GF-D8 (cell line): ENCODE measurements at places on chromosomes 7 and 10.

DNA sequence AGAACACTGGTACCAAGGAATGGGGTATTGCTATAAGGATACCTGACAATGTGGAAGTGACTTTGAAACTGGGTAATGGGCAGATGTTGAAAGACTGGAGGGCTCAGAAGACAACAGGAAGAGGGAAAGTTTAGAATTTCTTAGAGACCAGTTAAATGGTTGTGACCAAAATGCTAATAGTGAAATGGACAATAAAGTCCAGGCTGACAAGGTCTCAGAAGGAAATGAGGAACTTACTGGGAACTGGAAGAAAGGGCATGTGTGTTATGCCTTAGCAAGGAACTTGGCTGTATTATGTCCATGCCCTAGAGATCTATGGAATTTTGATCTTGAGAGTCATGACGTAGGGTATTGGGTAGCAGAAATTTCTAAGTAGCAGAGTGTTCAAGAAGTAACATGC lies 38.0 kb downstream of the FAM149B1 start:
- no peak for DNase-seq

DNA sequence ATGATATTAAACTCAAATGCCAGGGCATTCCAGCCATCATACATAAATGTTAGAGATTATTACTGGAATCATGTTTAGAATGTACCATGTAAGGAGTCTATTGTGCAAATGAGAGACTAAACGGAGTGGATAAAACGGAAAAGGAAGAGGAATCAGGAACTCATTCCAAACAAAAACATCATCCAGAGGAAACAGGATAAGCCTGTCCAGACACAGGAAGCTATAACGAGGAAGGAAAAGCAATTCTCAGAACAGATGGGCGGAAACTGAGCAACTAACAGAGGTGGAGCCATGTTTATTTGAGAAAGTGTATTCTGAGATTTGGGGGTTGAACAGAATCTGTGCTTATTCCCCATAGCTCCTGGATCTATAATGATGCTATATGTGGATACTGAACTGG lies 52.3 kb upstream of the TRIM24 start:
- no peak for DNase-seq

GRCh38 chr10:79472951-79473350 lies 27.5 kb upstream of the ZCCHC24 start:
- DNase-seq: no peak

- DNase-seq: no peak
Measured at GRCh38 chr7:83155407-83155806, 7.3 kb downstream of the PCLO start.

DNA sequence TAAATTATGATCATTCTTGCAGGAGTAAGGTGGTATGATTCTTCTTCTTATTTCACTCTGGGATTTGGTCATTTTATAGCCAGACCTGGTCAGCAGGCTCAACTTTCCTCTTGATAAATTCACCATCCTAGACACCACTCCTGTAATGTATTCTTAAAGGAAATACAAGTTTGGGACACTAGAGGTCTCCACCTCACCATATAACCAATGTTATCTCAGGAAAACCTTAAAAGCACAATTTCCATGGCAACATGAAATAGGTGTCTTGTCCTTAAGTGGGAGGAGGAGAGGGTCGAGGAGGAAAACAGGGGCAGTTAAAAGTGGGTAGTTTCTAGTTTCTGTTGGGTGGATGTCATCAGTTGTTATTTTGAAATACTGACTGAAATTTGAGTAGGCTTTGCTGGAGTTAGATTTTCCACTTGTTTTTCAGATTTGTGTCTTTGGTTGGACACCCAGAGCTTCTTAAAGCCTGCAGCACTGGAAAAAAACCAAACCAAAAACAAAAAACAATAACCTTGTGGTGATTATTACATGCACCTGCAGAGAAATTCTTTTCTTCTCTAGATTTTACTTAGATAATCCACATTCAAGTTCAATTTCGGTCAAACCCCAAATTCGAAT lies 163.1 kb downstream of the PRKCQ start:
- peak; percentile 34 for DNase-seq
